ENCODE measurements at places on chromosomes 6 and 20.

- H3K36me3 ChIP-seq: no peaks in the 10 kb centered on the region
- no peak for DNase-seq
- no peak overlapping the region for H3K4me3 ChIP-seq
- H3K27ac ChIP-seq: no peak overlapping the region
- peaks cover 27% of the 10 kb centered on the region for H3K27me3 ChIP-seq
Observed at GRCh38 chr6:166252601-166253000, 55.6 kb downstream of the PRR18 start.

DNA sequence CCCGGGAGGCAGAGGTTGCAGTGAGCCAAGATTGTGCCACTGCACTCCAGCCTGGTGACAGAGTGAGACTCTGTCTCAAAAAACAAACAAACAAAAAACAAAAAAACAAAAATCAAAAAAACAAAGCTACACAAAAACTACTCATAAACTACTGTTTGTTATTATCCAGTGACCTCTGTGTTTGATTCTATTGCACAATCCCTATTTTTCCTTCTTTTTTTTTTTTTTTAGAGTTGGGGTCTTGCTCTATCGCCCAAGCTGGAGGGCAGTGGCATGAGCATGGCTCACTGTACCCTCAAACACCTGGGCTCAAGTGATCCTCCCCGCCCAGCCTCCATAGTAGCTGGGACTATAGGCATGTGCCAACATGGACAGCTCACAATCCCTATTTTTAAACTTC lies 92.7 kb downstream of the FAM217A start:
- no peaks in the 10 kb centered on the region for H3K36me3 ChIP-seq
- no peaks in the 10 kb centered on the region for H3K27me3 ChIP-seq
- no peak overlapping the region for H3K27ac ChIP-seq
- no peak overlapping the region for H3K4me3 ChIP-seq
- peaks cover 6% of the 10 kb centered on the region for H3K4me1 ChIP-seq

DNA sequence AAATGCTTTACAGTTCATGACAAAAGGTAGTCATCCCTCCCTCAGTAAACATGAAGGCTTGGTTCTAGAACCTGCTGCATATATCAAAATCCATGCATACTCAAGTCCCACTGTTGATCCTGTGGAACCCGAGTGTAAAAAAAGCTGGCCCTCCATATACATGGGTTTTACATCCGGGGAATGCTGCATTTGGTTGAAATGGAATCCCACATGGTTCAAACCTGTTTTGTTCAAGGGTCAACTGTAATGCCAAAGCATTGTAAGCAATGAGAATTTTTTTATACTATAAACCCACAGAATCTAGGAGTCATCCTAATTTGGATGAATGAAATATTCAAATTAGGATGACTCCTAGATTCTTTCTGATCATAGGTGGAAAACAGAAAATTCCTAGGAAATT lies 5.9 kb upstream of the HDAC2 start:
- H3K36me3 ChIP-seq: no peaks in the 10 kb centered on the region
- H3K4me3 ChIP-seq: no peak overlapping the region
- H3K4me1 ChIP-seq: peaks cover 4% of the 10 kb centered on the region
- no peak for DNase-seq

- H3K27me3 ChIP-seq: no peaks in the 10 kb centered on the region
- H3K4me3 ChIP-seq: no peak overlapping the region
- peak; percentile 93 for DNase-seq
- peak overlapping the region; percentile 79 for H3K27ac ChIP-seq
- peaks cover 80% of the 10 kb centered on the region for H3K4me1 ChIP-seq
Observed at GRCh38 chr20:4064144-4064909, 49.0 kb upstream of the RNF24 start.

DNA sequence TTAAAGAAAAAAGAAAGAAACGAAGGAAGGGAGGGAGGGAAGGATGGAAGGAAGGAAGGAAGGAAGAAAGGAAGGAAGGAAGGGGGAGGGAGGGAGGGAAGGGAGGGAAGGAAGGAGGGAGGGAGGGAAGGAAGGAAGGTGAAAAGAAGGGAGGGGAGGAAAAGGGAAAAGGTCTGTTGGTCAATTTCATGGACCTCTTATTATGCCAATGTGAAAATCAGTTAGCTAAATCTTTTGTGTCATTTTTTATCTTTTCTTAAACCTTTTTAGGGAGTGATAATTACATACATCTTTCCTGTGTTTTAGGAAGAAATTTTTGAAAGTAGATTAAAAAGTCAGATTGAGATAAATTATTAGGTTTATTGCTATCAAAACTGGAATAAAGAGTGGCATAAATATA lies 670.2 kb upstream of the CITED2 start:
- no peak overlapping the region for H3K27ac ChIP-seq
- no peaks in the 10 kb centered on the region for H3K36me3 ChIP-seq
- no peaks in the 10 kb centered on the region for H3K27me3 ChIP-seq
- H3K4me3 ChIP-seq: no peak overlapping the region

All from suprapubic skin (tissue), 4 donors.